ENCODE measurements at places on chromosomes 4 and X.

GRCh38 chrX:22059775-22060174 lies 27.6 kb downstream of the PHEX start:
- DNase-seq: no peak

DNA sequence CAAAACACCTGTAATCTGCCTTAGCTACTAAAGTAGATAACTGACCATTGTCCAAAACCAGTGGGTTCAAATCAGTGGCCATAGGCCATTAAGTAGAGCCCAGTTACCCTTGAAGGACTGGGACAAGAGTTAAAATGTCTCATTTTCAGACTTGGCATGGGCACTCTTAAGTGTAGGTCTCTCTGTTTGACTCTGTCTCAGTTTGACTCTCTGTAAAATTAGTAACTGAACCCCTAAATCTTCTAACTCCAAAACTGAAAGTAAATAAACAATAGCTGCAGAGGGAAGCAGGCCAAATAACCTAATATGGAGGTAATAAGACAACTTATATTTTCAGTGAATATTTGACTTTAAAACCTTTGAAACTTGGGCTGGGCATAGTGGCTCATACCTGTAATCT lies 89.1 kb downstream of the SLC16A2 start:
- no peak for DNase-seq

DNA sequence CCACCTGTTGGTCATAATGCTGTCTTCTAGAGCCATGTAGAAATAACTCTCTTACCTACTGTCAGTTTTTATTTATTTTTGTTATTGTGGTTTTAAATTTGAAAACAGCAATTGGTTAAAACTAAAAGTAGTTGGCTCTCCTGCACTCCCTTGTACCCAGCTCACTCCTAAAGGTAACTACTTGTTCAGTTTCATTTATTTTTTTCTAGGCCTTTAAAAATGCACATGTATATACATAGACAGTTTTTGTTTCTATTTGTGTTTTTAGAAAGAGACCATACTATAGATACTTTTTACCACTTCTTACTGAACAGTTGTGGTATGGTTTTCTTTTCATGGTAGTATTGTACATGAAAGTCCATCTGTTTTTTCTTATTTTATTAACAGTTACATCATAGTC lies 16.8 kb downstream of the SMAD1 start:
- no peak for DNase-seq

GRCh38 chr4:55001538-55001937 lies 123.9 kb downstream of the KDR start:
- no peak for DNase-seq

DNA sequence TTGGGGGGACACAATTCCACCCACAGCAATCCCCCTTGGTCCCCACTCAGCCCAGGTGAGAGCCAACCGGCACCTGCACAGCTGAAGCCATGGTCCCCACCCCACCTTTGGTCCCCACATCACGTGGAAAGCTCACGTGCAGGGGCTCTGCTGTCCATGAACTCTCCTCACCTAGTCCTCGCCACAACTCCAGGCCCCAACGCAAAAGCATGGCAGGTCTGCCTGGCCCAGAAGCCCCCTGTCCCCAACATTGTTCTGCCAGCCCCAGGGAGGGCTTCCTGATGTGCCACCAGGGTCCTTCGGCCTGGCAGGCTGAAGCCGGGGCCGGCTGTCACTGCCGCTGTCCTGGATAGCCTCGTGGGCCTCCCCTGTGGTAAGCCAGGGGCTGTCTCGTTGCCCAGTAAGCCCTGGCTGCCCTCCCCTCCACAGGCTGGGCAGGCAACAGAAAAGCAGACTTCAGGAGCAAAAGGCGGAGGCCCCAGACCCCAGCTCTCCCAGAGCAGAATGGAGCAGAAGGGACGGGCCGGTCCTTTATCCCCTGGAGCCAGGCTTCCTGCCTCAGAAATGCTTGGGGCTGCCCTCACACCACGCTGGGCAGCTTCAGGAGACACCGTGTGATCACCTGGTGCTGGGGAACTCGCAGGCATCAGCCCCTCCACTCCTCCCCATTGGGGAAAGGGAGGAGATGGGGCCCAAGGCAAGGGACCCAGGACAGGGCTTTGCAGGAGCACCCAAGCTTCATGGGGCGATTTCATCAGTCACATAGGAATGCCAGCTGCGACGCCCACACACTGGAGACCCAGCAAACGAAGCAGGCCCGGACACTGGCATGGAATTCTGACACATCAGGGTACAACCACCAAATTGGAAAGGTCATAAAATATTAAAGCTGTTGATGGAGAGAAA lies 103.7 kb downstream of the ADRA2C start:
- no peak for DNase-seq

DNA sequence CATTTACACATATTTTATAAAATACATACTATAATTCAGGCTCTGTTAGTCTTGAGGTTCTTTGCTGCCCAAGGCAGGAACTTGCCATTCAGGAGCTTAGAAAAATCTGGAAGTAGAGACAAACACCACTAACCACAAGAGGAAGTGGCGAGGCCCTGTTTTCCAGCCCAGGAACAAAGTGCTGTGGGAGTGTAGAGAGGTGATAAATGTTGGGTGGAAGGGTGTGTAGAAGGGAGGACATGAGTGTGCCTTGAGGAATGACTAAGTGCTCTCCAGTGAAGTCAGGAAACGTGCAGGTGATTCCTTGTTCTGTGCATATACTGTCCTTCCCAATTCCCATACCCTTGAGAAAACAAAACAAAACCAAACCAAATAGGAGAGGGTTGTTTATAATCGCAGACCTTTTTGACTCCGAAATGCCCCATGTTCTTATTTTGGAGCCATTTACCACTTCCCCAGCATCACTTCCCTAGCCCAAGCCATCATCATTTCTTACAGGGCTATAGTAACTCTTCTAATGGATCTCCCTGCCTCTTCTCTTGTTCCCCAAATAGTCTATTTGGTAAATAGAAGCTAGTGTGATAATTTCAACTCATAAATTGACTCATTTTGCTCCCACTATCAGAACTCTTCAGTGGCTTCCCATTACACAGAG lies 83.2 kb downstream of the GPAT3 start:
- no peak for DNase-seq

GRCh38 chr4:145207934-145208333 lies 27.5 kb upstream of the OTUD4 start:
- DNase-seq: no peak

DNA sequence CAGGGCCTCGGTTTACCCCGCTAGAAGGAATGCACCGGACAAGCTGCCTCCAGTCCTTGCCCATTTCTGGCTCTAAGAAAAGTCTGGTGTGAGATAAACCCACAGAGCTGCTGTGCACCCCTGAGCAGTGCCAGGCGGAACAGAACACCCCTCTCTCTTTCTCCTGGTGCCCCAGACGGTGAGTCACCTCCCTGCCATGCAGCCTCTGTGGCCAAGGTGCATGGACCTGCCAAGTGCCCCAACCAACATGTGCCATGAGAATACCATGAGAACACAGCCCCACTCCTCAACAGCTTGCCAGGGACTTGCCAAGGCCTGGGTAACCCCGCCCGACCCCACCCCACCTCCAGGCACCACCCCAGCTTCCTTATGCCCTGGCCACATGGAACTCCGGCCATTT lies 47.7 kb upstream of the MAN2B2 start:
- no peak for DNase-seq

GRCh38 chr4:182111586-182111985 lies 131.6 kb upstream of the TENM3 start:
- no peak for DNase-seq

GRCh38 chr4:154399259-154399974 lies 92.2 kb downstream of the DCHS2 start:
- DNase-seq: no peak

All from cerebellar nuclear complex (tissue), 1 donor.